ENCODE measurements at places on chromosomes 3 and 15.

GRCh38 chr15:101618851-101619614 is 33.1 kb downstream of the TM2D3 start:
- no peak for DNase-seq

DNA sequence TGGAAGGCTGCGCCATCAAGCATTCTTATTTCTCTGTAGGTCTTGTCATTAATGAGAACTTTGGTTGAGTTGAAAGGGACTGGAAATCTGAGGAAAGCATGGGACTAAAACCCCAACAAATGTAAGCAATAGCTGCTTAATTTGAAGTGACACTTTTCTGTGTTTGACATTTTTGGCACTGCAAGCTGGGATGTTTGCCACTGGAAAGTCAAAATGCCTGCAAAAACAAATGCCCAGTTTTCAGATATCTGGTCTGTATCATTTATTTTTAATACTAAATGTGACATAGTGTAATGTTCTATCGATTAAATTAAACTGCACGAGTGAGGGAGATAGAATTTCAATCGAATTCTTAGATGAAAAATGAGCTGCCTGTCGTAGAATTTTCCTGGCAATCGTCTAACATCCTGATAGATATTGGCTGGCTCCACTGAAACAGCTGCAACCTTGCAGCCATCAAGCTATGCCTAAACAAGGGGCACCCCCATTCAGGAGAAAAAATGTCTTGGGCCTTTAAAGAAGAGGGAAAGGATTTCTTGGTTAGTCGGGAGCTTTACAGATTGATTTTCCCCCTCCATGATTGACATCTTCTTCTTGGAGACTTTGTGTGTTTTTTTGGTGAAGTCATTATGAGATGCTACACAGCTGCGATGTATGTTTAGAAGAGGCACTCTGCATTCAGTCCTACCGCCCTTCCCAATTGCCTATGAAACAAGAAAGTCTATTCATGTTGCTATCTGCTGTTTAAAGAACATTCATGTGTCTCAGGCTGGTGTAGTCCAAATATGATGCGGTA is 316.7 kb upstream of the TBL1XR1 start:
- no peak for DNase-seq

GRCh38 chr3:101859882-101860448 is 10.7 kb downstream of the NFKBIZ start:
- DNase-seq, result no peak

- no peak for DNase-seq
These were observed 18.5 kb upstream of the RIOX2 start for GRCh38 chr3:97990624-97991292.

DNA sequence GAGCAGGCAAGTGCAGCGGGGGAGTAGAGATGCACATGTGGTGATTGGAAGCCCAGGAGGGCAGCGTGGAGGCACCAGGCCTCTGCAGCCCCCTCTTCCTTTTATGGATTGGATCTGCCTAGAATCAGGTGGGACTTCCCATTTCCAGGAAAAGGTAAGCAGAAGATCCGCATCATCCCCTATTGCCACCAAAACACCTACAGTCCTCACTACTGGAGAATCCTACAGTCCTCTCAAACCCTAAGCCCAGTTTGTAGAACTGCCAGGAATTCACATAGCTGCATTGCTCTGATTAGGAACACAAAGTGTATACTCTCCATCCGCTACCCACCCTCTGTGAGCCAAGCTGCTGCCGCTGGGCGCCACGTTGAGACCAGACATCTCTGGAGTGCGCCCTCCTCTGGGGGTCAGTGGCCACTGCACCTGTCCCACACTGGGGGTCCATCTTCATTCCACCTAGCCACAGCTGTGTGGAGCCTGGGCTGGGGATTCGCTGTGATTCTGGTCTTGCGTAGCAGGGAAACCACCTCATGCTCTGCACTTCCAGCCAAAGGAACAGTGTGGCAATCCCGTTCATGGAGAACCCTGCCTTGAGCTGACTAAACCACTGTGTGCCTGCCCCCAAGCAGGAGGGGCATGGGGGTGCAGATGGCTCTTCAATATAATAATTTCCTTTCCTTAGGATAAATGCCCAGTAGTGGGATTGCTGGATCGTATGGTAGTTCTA is 88.9 kb upstream of the PTX3 start:
- no peak for DNase-seq

GRCh38 chr15:56759450-56759845 is 26.1 kb upstream of the ZNF280D start:
- DNase-seq, result peak; percentile 54

DNA sequence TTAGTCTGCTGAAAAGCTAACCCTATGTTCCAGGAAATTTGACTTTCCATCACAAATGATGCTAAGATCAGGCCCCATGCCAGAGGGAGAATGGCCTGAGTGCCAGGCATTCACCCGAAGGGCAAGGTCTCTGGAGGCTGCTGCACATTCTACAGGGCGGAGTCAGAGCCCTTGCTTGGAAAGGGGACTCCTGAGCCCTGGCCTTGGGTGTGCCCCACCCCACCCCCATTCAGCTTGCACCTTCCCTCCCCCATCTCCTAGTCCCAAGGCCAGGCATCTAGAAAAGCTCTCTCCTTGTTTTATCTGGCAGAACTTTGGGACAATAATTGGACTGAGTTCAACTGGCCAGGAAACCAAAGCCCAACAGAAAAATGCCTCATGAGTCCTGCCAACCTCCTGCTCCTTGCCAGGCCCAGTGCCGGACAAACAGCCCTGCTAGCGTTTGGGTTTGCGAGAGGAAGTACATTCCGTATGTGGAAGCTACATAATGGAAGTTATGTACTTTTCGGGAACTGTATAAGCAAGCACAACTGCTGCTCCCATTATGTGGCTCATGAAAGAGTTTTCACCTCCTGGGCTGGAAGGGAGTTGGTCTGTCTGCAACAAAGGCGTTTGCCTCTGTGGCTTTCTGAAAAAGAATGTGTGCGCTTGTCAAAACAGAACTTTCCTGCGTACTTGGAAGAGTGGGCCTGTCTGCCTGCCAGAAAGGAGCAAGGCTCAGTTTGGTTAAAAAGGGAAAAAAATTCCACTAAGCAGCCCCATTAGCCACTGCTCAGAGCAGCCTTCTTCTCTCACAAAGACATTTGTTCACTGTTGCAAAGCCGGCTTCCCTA is 321.5 kb upstream of the CTNNB1 start:
- DNase-seq, result peak; percentile 22

DNA sequence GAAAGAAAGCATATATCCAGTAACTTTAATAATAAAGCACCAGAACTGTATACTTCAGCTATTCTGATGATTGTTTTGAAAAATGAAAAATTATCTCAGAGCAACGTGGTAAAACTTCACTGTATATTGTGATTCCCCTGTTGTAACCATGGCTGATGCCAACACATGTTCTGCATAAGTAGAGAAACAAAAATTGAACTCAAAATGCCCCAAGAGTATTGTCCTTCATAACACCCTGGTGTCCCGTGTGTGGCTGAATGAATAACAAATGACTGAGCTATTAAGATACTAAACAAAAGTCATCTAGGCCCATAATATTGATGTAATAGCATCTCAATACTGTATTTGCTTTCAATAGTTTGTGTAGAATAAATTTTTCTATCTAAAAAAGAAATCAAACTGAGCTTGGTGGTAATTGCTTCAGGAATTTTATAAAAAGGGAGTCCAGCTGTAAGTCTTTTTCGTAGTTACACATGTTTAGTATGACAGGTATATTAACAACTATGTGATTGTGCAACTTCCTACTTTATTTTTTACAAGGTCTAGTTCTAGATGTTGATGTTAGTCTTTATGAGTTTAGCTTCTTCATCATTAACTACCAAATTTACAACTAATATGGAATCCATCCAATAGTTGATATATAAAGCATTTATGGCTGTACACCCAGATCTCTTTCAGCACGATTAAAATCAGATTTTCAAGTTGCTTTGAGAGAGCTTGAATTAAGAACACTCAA is 623.8 kb upstream of the AGTR1 start:
- DNase-seq, result no peak

- no peak for DNase-seq
These were observed 96.4 kb upstream of the NANOGP8 start for GRCh38 chr15:35181538-35181937.

- no peak for DNase-seq
These were observed 181.7 kb upstream of the CHRNA7 start for GRCh38 chr15:31848621-31849020.

DNA sequence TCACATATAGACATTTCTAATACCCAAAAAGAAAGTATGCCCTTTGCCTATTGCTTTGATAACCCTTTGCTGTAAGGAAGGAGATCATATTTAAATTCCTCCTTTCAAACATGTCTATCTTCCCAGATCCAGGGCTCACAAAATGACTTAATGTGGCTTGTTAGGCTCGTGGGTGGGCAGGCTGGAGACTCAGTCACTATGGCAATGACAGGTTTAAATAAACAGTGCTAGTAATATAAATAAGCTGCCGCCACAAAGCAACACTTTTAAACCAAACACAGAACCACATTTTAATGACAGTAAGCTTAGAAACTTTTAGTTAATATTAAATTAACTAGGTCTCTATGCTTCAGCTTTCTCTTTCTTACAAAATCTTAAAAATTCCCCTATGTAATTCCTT is 616.0 kb upstream of the NAALADL2 start:
- DNase-seq, result no peak

- no peak for DNase-seq
These were observed 609.9 kb upstream of the CFAP20DC start for GRCh38 chr3:59659755-59660154.

DNA sequence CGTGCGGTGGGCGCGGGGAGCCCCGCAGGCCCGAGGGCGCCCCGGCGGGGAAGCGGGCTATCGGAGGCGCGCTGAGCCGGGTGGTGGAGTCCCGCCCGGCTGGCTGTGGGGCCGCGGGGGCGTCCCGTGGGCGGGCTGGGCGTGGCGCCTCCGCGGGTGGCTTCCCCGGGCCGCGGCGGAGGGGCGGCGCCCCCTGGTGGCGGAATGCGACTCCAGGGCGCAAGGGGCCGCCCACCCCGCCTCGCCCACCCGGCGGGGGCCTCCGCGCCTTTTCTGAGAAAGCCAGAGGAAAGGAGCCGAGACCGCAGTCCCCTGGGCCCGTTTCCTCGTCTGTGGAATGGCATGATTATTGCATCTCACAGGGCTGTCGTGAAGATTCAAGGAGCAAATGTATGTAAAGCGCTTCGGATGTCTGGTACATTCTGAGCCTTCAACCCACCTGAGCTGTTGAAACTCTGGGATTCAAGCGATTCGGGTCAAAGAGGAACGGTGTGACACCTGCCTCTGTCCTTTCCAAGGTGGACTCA is 31.9 kb upstream of the RAB6B start:
- DNase-seq, result no peak

- DNase-seq, result no peak
These were observed 28.0 kb downstream of the MESP1 start for GRCh38 chr15:89723031-89723430.

- no peak for DNase-seq
These were observed 24.6 kb upstream of the GRIP2 start for GRCh38 chr3:14564741-14565140.

Data from brain pericyte (primary cell).